ENCODE measurements at places on chromosomes 1 and 21.

GRCh38 chr21:44557491-44558328, 885 bp downstream of the KRTAP10-3 start:
- no peak for DNase-seq

GRCh38 chr1:50615036-50615750, 191.9 kb upstream of the DMRTA2 start:
- DNase-seq: no peak

GRCh38 chr1:6982860-6983259, 197.6 kb downstream of the CAMTA1 start:
- no peak for DNase-seq

- no peak for DNase-seq
These were observed 190.1 kb downstream of the HLX start for GRCh38 chr1:221069178-221069903.

- DNase-seq: no peak
These were observed 8.8 kb downstream of the ATP5IF1 start for GRCh38 chr1:28244549-28245251.

- DNase-seq: no peak
These were observed 14.9 kb downstream of the STX12 start for GRCh38 chr1:27787895-27788294.

GRCh38 chr1:234719454-234720251, 109.7 kb upstream of the IRF2BP2 start:
- no peak for DNase-seq
